ENCODE measurements at places on chromosomes 7 and 10.

GRCh38 chr10:24414597-24414996, 205.7 kb downstream of the KIAA1217 start:
- no peak for DNase-seq

DNA sequence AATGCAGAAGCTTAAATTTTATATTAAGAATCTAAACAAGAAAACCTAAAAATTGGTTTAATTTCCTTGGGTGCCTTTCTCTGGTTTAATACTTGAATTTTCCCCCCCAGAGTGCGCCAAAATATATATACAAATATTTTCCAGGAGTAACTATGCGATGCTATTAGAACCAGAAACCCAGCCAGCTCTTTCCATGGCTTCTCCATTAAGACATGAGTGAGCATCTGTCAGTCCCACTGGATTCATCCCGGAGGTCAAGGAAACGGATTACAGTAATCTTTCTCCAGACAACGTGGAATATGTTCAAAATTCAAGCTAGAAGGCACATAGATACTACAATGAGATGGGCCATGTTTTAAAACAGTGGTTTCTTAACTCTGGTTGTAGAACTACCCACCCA, 148.8 kb downstream of the TAX1BP1 start:
- no peak for DNase-seq

DNA sequence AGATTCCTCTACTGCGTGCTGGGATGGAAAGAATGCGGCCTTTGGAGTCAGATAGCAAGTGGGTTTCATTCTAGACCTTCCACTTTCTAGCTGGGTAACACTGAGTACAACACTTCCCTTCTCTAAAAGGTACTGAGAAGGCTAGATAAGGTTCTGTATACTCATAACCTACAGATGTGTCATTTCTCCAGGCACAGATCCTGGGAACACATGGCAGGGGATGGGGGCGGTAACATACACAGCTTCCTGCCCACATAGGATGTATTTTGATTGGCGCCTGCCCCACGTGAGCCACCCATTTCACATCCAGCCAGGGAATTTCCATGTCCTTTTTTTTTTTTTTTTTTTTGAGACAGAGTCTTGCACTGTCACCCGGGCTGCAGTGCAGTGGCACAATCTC, 31.8 kb downstream of the KLRG2 start:
- no peak for DNase-seq

- DNase-seq, result no peak
Measured at GRCh38 chr10:43205681-43206390, 61.0 kb downstream of the RASGEF1A start.

DNA sequence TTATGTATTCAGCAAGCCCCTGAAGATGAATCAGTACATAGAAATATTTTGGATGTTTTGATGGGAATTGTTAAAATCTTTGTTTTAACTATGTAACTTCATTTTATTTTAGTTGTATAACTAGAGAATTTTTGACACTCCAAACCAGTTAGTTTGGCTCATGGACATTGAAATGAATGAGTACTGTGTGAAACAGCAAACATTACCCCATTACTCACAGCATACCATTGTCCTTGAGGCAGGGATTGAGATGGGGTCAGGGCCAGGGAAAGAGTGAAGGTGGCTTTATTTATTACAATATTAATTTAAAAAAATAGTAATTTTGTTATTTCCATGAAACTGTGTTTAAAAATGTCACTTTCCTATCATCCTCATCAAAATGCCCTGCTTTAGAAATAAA, 4.8 kb upstream of the BMPER start:
- DNase-seq, result no peak

GRCh38 chr10:67852761-67853160, 14.8 kb upstream of the DNAJC12 start:
- no peak for DNase-seq

DNA sequence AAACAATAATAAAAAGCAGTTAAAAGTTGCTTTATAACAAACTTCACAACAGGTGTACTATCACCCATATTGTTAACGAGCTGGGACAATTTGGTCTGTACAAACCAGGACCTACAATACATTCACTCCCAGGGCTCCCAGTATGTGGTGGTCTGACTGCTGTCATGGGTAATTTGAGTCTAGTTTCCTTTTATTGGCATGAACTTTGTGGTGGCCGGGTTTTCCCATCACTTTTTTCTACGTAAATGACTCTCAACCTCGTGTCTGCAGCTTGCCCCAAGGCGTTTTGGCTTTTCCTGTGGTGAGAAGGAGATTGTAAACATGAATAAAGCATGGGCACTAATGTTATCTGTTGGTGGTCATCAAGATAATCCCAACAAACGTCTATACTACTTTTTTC, 118.7 kb upstream of the CDK6 start:
- no peak for DNase-seq

- DNase-seq, result peak; percentile 23
Measured at GRCh38 chr10:7484456-7485243, 73.8 kb upstream of the SFMBT2 start.

GRCh38 chr10:7287377-7287776, 123.5 kb downstream of the SFMBT2 start:
- no peak for DNase-seq

GRCh38 chr10:11035301-11035991, 17.8 kb downstream of the CELF2 start:
- no peak for DNase-seq

- no peak for DNase-seq
Measured at GRCh38 chr7:47233996-47234395, 347.9 kb downstream of the TNS3 start.

DNA sequence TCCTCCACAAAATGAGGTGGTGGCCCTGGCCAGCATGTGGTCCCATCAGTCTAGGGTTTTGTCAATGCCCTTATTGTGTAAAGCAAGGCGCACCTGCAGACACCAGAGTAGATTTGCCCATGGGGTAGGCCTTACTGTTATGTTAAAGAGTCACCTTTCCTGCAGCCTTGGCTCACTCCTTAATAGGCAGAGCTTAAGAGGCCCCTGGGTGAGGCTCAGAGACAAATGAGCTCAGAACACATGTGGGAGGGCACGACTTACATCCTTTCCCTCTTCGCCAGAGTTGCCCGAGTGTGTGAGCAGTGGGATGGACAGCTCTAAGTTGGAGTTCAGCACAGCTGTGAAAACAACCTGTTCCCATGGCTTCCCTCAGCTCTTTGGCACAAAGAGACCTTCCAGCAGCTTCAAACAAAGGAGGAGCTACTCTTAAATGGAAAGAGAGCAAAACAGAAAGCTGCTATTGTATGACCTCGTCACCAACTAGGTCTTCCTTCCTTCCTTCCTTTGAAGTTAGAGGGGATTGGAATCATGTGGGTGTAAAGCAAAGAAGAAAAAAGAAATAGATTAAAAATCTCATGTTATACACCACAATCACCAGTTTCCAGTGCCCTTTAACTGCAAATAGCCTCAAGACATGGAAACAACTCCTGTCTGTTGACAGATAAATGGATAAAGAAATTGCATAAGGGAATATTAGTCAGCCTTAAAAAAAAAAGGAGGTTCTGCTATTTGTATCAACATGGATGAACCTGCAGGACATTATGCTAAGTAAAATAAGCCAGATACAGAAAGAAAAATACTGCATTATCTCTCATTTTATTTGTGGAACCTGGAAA, 11.9 kb upstream of the XPNPEP1 start:
- DNase-seq, result no peak

DNA sequence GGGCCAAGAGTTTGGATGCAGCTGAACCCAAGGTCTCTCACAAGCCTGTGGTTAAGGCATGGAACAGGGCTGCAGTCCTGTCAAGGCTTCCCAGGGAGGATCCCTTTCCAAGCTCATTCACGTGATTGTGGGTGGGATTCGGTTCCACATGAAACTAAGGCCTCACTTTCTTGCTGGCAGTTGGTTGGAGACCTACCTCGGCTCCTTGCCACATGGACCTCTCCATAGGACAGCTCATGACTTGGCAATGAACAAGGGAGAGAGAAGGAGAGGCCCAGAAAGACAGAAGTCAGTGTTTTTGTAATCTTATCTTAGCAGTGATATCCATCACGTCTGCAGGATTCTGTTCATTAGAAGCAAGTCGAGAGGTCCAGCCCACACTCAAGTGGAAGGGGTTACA, 583.8 kb downstream of the LRMDA start:
- no peak for DNase-seq

DNA sequence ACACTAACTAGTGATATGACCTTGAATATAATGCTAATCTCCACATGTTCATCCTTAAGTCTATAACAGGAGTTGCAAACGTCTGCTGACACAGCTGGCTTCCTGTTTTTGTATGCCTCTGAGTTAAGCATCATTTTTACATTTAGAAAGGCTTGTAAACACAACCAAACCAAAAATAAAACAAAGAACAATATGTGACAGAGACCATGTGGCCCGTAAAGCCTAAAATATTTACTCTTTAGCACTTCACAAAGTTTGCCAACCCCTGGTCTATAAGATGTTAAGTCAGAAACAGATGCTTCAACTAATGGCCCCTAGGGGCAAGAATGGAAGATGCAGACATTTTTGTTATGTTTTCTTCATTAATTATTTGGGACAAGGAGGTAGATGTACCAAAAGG, 109.3 kb downstream of the CPEB3 start:
- DNase-seq, result no peak

- DNase-seq, result no peak
Measured at GRCh38 chr10:58622246-58622645, 109.6 kb downstream of the BICC1 start.

DNA sequence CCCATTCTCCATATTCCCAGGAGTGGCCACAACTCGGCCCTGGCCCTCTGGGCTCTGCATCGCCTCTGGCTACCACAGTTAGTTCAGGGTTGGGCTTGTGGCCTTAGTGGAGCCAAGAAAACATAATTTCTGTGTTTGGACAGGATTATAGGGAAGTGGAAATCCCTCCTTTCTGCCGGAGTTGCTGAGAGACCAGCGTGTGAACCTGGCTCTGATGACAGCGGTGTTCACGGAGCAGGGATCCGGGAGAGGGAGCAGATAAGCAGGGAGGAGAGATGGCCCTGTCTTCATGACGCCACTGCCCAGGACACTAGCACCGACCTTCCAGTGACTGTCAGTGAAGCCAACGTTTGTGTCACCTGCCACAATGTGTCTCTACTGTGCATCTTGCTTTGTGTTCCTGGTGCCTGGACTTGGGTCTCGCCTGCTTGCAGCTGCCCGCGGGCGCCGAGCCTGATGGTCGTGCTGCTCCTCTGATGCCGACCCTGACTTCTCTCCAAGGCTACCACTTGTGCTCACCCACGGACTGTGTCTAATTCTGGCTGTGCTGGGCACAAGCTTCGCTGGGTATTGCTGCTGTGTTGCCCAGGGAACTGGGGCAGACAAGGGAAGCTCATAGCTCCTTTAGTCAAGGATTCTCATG, 67.0 kb upstream of the VIPR2 start:
- no peak for DNase-seq

DNA sequence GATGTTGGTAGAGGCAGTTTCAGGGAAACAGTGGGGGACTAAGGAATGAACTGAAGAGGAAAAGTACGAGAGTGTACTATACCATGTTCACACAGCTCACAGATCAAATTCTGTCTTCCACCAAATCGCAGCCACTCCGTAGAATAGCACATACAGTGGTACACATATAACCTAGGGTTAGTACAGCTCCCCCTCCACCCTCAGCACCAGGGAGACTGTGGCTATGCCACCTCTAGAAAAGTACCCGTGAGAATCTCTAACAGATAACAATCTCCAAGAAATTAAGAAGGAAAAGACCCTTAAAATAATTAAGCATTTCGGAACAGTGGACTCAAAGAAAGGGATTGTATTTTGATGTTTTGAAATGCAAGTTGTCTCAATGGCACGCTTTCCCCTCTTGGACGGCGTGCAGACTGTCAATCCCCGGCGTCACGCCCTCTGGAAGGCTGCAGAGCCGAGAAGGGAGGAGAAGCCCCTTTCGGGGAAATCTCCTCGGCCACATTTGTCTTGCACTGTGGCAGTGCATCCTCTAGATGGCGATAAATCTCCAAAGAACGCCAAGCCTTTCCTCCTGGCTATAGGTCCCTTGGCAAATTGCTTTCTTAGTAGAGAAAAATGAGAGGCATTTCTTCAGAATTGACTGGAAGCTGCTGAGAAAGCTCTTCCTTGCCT, 345.0 kb downstream of the REEP3 start:
- no peak for DNase-seq

GRCh38 chr7:158263110-158263963, 324.3 kb downstream of the PTPRN2 start:
- no peak for DNase-seq

- no peak for DNase-seq
Measured at GRCh38 chr10:86091216-86091615, 275.4 kb downstream of the GRID1 start.

- no peak for DNase-seq
Measured at GRCh38 chr7:107889992-107890391, 991 bp upstream of the DLD start.

GRCh38 chr7:8232999-8233847, 28.7 kb downstream of the ICA1 start:
- no peak for DNase-seq

GRCh38 chr7:2596464-2597272, 35.1 kb upstream of the TTYH3 start:
- DNase-seq, result no peak

DNA sequence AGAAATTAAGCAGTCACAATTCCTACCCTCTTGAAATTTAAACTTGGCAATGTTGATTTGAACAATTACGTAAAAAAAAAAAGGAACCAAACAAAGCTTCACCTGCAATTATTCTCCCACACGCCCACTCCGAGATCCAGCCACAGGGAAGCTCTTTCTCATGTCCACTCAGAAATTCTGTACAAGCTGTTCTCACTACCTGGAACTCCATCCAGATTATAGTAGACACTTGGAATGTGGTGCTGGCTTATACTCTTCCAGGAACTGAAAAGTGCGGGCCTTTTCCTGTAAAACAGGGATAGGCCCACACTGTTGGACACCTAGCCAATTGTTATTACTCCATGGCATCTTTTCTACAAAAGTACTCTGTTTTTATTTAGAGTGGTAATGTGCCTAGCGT, 20.3 kb upstream of the TOMM7 start:
- no peak for DNase-seq

DNA sequence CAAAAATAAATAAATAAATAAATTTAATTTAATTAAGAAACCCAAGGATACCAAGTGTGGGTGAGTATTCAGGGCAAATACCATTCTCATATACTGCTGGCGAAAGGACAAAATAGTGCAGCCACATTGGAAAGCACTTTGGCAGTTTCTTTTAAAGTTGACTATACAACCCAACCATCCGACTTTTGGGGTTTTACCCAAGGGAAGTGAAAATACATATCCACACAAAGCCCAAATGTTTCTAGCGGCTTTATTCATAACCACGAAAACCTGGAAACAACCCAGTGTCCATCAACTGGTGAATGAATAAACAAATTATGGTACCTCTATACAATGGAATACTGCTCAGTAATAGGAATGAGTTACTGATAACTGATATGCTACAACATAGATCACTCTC, 36.2 kb upstream of the OGDHL start:
- DNase-seq, result no peak
